Activated naive CD4-positive, alpha-beta T cell treated with Interleukin-2 at 50 U/mL for 16 hours (primary cell): ENCODE measurements at places on chromosomes 1 and 21.

DNA sequence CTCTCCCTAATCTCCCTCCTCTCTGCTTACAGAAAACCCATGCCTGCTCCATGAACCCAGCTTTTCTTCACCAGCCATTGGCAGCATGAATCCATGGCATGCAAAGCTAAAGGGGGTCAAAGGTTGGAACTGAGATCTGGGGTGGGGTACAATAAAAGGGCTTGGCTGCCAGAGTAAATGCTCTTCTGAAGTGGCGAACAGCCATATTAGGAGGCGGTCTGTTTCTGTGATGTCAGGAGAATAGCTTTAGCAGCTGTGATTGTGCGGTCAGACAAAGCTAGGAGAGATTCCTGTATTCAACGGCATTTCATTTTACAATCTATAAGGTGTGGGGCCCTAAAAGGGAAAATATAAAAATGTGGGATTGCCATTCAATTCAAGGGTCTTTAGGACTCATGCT lies 71.7 kb upstream of the TMPRSS2 start:
- no peak for DNase-seq

DNA sequence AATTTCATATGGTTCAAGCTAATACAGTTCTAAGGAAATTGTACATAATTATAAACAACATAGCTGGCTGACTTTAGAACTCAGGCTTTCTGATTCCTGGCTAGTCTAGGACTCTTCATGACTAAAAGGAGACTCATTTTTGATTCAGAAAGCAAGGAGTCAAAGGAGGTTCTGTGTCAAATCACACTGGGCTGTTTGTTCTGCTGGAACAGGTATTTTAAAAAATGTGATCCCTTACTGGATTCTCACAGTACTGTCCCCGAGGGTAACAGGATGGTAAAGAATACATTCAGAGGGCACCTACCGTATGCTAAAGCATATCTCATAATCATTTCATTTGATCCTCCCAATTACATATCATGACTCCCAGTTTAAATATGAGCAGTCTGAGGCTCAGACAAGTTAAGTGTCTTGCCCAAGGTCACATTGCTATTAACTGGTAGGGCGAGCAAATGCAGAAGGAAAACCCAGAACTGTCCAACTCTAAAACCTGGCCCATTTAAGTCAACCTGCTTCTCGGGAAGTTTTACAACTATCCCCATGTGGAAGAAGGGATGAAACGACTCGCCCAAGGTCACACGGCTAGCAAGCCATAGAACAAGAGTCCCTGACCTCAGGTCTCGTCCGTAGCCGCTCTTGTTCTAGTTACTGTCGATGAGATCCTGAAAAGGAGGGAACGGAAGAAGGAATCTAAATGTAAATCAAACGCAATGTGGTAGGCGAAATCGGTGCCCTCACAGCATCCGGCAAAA lies 675 bp downstream of the MYSM1 start:
- no peak for DNase-seq

- no peak for DNase-seq
These were observed 69.6 kb downstream of the DUSP10 start for GRCh38 chr1:221672239-221672645.

- DNase-seq, result no peak
These were observed 28.5 kb upstream of the RLF start for GRCh38 chr1:40132383-40133311.

DNA sequence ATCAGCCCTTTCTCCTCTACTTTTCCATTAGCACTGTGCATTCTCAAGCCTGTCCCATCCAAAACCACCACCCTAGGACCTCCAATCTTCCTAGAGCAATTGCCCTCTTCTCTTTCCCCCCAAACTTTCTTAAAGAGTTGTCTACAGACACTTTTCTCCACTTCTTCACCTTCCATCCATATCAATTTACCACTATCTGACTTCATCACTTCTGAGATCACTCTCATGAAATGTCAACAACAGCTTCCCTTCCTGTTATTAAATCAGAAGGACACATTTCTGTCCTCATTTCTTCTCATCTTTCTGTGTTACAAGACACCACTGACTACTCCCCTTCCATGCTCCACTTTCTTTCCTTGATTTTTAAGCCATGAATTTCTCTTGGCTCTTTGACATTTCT lies 36.0 kb upstream of the CFAP298 start:
- DNase-seq, result no peak

GRCh38 chr1:170640581-170640980 lies 23.4 kb upstream of the PRRX1 start:
- no peak for DNase-seq

DNA sequence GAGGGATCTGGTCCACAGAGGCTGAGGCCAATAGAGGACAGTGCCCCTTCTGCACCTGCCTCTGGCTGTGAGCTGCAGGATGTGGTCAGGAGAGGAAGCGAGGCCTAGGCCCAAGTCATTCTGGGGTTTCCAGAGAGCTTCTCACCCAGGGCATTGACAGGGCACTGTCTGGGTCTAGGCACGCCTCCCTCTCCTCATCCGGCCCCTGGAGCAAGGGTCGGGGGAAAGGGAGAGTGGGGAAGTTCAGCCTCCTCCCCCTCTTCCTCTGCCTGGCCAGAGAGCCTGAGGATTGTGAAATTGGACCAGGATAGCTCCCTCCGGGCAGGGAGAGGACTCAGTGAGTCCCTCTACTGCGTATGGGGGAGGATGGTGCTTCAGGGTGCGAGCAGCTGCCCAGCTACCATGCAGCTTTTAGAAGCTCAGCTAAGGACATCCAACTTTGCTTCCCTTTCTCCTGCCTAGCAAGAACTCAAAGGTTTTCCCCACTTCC lies 6.3 kb upstream of the INAVA start:
- peak; percentile 69 for DNase-seq

DNA sequence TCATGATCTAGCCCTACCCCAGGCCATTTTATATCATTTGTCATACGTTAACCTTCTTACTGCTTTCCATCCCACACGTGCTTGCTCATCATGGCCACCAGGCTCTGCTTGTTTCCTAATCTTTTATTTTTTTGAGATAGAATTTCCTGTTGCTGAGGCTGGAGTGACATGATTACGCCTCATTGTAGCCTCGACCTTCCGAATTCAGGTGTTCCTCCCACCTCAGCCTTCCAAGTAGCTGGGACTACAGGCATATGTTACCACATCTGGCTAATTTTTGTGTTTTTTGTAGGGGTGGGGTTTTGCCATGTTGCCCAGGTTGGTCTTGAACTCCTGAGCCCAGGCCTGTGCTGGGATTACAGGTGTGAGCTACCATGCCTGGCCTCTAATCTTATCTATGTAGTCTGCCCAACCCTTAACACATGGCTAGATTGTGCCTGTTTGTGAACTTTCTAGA lies 3.3 kb downstream of the UAP1 start:
- no peak for DNase-seq

DNA sequence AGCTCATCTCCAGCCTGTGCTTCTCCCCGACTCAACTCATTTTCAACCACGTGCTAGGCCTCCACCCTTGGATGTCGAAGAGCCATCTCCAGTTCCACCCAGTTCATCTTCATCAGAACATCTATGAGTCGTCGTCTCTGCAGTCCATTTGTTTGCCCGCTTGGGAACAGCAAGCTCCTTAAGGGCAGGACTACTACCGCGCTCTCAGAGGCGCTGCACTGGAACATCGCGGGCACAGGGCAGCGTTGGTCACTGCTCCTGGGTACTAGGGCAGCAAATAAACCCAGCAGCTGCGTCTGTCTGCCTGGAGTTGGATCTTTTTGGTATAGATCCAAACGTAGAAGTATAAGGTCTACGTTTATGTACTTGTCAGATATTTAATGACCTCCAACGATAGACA lies 478 bp upstream of the PRDM2 start:
- DNase-seq, result peak; percentile 3

GRCh38 chr1:109105881-109106280 lies 8.0 kb upstream of the ELAPOR1 start:
- DNase-seq, result no peak

DNA sequence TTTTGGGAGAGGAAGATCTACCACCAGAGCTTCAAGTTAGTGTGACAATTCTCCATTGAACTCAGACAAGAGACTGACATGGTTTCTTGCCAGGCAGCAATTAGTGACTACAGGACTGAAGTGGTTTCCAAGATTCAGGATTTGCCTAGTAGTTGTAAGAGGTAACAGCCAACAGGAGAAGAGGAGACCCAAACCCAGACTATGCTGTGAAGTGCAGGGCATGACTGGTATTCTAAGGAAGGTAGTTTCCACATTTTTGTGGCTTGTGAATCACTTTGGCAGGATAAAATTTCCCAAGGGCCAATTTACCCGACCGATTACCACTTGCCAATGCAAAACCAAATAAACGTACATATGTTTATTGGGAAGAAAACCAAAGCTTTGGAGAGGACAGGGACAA lies 14.7 kb upstream of the RAP1A start:
- DNase-seq, result no peak

DNA sequence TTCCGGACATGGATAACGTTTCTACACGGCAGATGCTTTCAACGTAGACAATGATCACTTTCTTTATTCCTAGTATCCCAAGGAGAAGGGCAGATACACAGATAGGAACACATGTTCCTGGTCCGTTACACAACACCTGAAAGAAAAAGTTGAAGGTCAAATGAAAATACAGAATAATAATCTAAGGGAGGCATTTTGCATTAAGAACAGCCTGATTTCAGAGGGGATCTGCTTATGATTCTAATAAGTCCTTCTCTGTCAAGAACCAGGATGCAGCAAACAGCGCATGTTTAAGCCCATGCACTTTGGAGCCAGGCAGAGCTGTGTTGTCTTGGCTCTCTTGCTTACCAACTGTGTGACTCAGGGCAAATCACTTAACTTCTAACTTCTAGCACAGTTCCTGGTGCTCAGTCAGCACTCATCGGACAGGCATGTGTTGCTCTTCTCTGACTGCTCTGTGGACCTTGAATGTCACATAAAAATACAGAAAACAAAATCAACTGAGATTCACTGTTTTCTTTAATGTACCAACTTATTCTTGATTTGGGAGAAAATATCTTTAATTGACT lies 56.3 kb upstream of the CNN3 start:
- DNase-seq, result no peak

GRCh38 chr1:172496678-172497077 lies 36.3 kb upstream of the SUCO start:
- DNase-seq, result no peak

- DNase-seq, result no peak
These were observed 11.1 kb upstream of the SCYL3 start for GRCh38 chr1:169904834-169905233.

GRCh38 chr21:32306021-32306780 lies 7.5 kb downstream of the MRAP start:
- no peak for DNase-seq

DNA sequence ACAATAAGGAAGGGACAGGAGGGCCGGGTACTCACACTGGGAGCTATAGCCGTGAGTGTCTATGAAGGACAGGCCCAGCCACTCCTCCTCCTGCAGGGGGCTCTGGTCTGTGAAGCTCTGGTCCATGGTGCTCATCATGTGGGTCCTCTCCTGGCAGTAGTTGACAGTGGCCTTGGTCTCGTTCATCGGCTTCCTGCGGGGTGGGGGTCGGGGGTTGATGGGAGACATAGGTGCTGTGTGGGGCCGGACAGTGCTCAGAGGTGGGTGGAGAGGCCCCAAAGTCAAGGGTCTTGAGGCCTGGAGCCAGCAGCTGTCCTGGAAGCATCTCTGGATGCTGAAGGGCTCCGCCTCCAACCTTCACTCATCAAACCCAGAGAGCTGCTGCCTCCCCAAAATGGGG lies 260.4 kb downstream of the PTPRU start:
- no peak for DNase-seq

- no peak for DNase-seq
These were observed 15.2 kb downstream of the C21orf58 start for GRCh38 chr21:46308431-46308830.
